ENCODE measurements at places on chromosomes 5 and 9.

DNA sequence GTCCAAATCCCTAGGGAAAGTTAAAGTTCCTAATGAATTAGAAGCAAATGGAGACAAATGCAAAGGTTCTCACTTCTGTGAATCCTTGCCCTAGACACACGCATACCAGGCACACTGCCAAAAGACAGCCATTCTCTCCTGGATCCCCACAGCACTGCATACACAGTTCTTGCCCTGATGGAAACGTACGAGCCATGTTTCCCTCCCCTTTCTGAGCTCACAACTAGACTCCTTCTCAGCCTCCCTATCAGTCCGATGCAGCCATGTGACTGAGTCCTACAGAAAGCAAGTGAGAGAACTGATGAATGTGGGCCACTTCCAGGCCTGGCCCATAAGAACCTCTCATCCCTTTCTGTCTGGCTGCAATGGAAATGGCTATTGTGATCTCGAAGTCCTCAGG is 92.0 kb downstream of the ZNF608 start:
- DNase-seq, result no peak

- DNase-seq, result peak; percentile 65
Observed at GRCh38 chr5:148740966-148741742, 85.3 kb upstream of the ADRB2 start.

DNA sequence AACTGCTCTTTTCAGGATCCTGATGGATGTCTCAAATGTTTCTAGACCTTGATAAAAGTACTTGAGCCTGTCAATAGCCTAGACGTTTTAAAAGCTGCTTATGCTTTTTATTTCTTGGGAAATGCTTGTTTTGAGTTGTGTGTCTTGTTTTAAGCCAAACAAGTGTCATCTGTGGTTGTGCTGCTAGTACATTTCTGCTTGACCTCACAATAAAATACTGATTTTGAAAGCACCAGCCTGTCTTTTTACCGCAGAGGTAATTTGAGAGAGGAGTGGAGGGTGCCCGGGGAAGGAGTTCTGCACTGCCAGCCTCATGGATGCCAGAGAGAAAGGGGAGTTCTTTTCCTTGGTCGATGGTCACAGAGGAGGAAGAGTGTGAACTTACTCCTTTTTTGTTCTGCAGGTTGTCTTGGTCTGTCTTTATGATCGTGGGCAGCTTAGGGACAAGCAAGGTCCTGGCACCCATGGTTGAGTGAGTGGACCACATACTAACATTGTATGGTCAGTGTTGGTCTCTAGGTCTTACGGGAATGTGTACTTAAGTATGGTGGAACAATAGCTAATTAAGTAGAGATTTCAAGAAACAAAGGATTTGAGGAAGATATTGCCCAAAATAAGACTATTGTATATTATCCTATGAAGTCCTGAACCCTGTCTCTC is 61.0 kb downstream of the TRIO start:
- no peak for DNase-seq

- no peak for DNase-seq
Observed at GRCh38 chr9:136519263-136520052, 26.4 kb downstream of the NOTCH1 start.

Data from GM04504 (cell line).